ENCODE measurements at places on chromosomes 2 and 18. TPM values are rescaled to one million over a fixed set of nuclear protein-coding genes. Genes with fewer than 3 reads are reported as not detected.

The CAPN13 gene
- 0.14 TPM for total RNA-seq

The CD28 gene
- not detected for total RNA-seq

The C2orf66 gene
- 0.18 TPM for total RNA-seq

DNA sequence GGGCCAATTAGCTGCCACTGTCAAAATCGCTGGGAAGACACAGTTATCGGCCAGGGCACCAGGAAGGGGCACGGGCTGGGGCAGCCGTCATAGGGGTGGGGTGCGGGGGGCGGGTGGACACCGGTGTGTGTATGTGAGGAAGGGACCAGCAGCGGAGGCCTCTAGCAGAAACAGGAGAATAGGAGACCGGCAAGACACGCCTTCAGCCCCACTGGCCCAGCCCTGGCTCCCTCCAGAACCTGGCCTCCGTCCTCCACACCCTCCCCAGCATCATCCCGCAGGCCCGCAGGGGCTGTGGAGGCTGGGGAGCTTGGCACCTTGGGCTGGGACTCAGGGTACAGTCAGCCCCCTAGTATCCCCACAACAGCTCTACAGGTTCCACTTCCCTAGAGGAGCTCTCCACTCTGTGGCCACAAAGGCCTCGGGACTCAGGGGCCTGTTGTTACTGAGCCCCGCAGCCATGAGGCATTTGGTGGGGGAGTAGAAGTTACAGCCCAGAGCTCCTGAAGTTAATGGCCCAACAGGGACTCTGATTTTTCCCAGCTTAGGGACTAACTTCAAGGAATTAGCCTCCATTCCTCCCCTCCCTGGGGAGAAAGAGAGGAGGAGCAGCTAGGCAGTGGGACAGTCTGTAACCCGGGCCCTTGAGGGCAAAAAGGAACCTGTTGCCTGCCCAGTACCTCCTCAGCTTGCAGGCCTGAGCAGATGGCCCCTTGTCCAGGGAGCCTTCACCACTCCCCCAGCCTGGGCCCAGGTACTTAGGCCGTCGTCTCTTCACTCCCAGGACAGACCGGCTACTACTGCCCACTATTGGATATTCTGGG is 19.9 kb downstream of the SH2D6 start:
- no peak for DNase-seq

DNA sequence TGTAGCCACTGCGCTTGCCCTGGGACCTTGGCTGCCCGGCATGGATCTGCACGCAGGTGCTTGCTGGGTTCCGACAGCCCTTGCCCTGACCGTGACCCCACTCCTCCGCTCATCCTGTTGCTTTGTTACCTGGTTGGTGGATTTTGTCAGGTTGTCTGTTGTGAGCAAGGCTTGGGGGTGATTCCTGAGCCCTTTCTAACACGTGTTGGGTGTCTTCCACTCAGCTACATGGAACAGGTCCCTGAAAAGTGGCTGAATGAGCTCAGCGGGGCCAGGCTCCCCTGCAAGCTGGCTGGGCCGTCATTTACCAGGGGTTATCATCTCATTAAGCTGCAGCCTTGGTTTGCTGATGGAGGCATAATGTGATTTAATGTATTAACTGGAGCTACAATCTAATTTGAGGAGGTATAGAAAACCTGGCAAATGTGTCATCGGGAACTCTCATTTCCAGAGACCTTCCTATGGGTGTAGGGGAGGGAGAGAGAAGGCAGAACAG is 24.6 kb downstream of the RAMP1 start:
- no peak for DNase-seq

- no peak for DNase-seq
Measured at GRCh38 chr2:151792589-151792988, 35.6 kb downstream of the ARL5A start.

GRCh38 chr2:38153476-38154135 is 77.7 kb upstream of the CYP1B1 start:
- no peak for DNase-seq

DNA sequence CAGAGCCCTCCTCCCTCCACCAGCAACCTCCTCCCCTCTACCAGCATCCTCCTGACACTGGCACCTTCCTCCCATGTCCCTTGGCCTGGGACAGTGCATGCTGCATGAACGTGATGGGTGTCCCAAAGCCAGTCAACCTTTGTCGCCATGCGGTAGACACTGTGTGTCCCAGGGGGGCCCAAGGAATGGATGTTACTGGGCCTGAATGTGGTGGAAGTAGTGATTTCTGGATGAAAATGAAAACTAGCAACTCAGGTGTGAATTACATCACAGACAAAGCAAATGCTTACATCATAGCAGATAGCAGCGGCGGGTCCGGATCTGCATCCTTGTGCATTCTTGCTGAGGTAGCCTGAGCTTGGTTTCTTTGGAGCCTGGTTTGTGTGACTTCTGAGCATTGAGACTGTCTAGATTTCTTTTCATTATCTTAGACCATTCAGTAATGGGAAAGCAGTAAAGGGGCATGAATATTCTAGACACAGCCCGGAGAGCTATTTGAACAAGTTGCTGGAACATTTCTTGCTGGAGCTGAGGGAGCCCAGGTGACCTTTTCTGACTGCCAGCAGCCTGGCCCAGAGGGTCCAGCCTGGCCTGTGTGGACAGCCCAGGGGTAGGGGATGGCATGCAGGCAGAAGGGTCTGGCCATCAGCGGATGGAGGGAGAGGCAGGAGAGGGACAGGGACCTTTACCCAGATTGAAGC is 100.4 kb downstream of the FAM210A start:
- no peak for DNase-seq

DNA sequence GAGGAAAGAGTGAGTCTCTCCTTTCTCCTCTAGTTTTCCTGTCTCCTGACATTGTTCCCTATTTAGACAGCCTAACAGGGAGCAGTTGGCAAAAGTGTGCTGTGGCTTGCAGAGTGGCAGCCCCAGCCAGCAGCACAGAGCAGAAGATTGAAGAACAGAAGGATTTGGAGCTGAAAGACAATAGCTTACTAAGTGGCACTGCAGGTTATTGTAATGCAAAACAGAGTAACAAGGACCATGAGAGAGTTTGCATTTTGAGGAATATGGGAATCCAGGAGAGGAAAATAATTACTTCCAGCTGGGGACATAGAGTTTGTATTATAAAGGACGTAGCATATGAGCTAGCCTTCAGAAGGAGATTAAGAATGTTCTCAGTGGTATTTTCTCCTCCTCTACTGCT is 342.4 kb downstream of the AKAIN1 start:
- no peak for DNase-seq

DNA sequence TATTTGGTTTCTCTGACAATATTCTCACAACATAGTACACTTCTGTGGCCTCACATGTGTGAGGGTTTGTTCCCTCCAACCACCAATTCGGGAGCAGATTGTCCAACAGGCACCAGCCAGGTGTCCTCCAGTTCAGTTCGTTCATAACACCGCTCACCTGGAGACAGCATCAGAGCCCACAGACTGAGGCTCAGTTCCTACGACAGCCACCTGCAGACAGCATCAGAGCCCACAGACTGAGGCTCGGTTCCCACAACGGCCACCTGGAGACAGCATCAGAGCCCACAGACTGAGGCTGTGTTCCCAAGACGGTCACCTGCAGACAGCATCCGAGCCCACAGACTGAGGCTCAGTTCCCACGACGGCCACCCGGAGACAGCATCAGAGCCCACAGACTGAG is 58.2 kb upstream of the SNTG2 start:
- DNase-seq: no peak

DNA sequence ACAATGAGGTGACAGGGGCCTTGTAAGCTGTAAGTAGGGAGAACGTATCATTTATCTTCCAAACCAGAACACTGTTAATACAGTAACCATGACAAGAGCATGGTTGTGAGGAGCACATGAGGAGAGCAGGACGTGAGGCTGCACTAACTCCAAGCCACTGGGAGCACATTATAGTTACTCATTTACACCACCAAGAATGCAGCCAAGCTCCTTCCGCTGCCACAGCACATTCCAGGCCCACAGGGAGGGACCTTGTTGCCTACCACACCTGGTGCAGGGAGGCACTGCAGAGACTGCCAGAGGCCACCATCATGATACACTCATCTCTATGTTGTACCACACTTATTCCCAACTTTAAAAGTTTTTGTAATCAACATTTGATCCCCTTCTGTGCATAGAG is 13.5 kb upstream of the SFXN5 start:
- DNase-seq: no peak

GRCh38 chr18:8121101-8121500 is 488.1 kb upstream of the RAB12 start:
- no peak for DNase-seq

- no peak for DNase-seq
Measured at GRCh38 chr2:53933329-53933728, 37.5 kb downstream of the PSME4 start.
